ENCODE measurements at places on chromosomes 2 and 18.

GRCh38 chr2:198483051-198483450 is 678.7 kb downstream of the PLCL1 start:
- no peaks in the 10 kb centered on the region for H3K36me3 ChIP-seq
- no peak overlapping the region for H3K4me3 ChIP-seq
- no peaks in the 10 kb centered on the region for H3K27me3 ChIP-seq
- no peak overlapping the region for H3K27ac ChIP-seq

DNA sequence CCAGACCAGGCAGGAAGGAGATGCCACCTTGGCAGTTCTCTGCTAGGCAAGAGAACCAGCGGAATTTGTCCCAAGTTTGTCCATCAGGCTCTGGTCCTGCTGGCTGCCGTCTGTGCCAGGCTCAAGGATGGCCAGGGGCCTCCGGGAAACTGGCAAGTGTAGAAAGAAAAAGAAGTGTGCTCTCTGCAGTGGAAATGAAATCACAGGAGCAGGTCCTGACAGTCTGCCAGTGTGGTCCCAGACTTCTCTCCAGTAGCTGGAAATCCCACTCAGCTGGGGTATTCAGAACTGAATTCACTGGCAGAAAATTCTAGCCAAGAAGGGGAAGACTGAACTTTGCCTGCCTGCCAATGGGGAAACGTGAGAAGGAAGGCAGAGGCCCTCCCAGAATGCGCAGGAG is 91.0 kb downstream of the STPG4 start:
- DNase-seq: no peak
- H3K4me3 ChIP-seq: no peak overlapping the region
- no peak overlapping the region for H3K27ac ChIP-seq
- peaks cover 16% of the 10 kb centered on the region for H3K36me3 ChIP-seq
- peaks cover 12% of the 10 kb centered on the region for H3K4me1 ChIP-seq

DNA sequence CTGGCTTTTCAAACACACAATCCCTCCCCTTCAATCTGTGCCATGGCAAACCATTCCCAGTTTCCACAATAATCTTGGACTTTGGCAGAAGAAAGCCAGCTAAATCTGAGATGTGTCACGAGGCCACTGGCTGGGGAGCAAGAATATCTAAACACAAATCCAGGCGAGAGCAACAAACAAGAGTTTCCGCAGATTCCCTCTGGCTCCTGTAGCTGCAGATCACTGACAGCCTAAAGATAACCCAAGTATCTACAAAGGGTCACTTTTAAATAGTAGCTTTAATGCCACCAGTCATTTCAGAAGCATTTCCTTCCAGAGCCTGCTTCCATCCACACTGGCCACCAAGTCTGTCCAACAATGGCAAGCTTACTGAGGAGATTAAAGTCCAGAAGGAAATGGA is 86.9 kb downstream of the ACVR1 start:
- H3K4me3 ChIP-seq: no peak overlapping the region
- H3K36me3 ChIP-seq: peaks cover 9% of the 10 kb centered on the region
- DNase-seq: no peak
- peak overlapping the region; percentile 21 for H3K27ac ChIP-seq
- H3K27me3 ChIP-seq: no peaks in the 10 kb centered on the region

DNA sequence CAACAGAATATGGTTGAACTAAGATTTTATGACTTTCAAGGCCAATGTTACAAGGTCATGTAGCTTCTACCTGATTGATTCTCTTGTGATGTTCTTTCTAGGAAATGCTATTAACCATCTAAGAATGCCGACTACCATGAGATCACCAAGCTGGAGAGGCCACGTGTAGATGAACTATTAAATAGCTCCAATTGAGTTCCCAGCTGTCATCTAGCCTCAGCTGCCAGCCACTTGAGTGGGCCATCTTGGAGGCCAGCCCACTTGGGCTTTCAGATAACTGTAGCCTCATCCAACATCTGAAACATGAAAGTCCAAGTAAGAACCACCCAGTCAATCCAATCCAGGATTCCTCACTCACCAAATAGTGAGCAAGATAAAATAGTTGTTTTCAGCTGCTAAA is 376.9 kb upstream of the TMEFF2 start:
- no peaks in the 10 kb centered on the region for H3K27me3 ChIP-seq
- H3K4me1 ChIP-seq: no peaks in the 10 kb centered on the region
- no peak overlapping the region for H3K4me3 ChIP-seq
- DNase-seq: no peak

DNA sequence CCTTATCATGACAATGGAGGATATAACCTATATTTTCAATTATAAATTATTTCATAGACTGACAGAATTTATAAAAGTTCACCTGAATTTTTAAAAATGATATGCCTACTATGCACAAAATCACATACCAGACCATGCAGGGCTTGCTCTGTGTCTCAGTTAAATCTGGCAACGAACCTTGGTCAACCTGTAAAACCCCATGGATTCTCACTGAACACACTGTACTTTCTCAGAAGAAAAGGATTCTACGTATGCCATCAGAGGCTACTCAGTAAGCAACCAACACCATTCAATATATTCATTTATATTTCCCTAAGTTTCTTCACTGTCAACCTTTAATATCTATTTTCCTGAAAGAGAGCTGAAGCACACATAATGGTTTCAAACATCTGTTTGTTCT is 52.4 kb downstream of the NRXN1 start:
- no peaks in the 10 kb centered on the region for H3K4me1 ChIP-seq
- no peak overlapping the region for H3K27ac ChIP-seq
- H3K27me3 ChIP-seq: no peaks in the 10 kb centered on the region
- DNase-seq: no peak
- H3K4me3 ChIP-seq: no peak overlapping the region
